ENCODE measurements at places on chromosomes 1 and 21. TPM values are rescaled to one million over a fixed set of nuclear protein-coding genes. Genes with fewer than 3 reads are reported as not detected.

The PGBD5 gene
- 2.4 TPM for total RNA-seq

The NIPAL3 gene
- 9.2 TPM for total RNA-seq

The TMEM240 gene
- 1.0 TPM for total RNA-seq

The SLAMF7 gene
- not detected for total RNA-seq

The C1orf94 gene
- not detected for total RNA-seq

The AQP10 gene
- total RNA-seq: 1.3 TPM

The VHLL gene
- total RNA-seq: not detected

The NDUFV3 gene
- total RNA-seq: 32.5 TPM

GRCh38 chr21:34112316-34113033 is 39.1 kb downstream of the MRPS6 start:
- H3K4me3 ChIP-seq: no peak overlapping the region
- H3K4me1 ChIP-seq: peaks cover 45% of the 10 kb centered on the region
- DNase-seq: no peak

DNA sequence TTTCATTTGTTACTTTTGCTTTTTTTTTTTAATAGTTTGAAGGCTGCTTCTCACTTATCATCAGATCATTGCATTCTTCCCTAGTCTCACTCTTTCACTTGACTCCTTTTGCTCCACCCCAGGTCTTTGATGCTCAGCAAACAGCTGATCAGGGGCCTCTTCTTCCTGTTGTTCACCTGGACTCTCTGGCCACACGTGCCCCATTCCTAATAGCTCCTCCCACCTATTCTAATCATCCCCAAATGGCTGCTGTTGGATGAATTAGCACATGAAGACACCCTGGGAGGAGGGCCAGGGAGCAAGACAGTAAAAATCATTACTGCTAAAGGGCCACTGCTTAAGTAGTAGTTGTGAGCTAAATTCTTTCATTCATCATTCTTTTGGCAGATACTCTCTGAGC is 119.5 kb downstream of the MAB21L3 start:
- H3K4me1 ChIP-seq: no peaks in the 10 kb centered on the region
- no peak overlapping the region for H3K4me3 ChIP-seq
- H3K36me3 ChIP-seq: no peaks in the 10 kb centered on the region
- no peak for DNase-seq
- no peak overlapping the region for H3K27ac ChIP-seq
- H3K27me3 ChIP-seq: no peaks in the 10 kb centered on the region

GRCh38 chr1:110055493-110056284 is 14.8 kb downstream of the ALX3 start:
- no peak overlapping the region for H3K27ac ChIP-seq
- no peaks in the 10 kb centered on the region for H3K27me3 ChIP-seq
- H3K4me1 ChIP-seq: no peaks in the 10 kb centered on the region
- peaks cover 1% of the 10 kb centered on the region for H3K36me3 ChIP-seq
- no peak overlapping the region for H3K4me3 ChIP-seq

DNA sequence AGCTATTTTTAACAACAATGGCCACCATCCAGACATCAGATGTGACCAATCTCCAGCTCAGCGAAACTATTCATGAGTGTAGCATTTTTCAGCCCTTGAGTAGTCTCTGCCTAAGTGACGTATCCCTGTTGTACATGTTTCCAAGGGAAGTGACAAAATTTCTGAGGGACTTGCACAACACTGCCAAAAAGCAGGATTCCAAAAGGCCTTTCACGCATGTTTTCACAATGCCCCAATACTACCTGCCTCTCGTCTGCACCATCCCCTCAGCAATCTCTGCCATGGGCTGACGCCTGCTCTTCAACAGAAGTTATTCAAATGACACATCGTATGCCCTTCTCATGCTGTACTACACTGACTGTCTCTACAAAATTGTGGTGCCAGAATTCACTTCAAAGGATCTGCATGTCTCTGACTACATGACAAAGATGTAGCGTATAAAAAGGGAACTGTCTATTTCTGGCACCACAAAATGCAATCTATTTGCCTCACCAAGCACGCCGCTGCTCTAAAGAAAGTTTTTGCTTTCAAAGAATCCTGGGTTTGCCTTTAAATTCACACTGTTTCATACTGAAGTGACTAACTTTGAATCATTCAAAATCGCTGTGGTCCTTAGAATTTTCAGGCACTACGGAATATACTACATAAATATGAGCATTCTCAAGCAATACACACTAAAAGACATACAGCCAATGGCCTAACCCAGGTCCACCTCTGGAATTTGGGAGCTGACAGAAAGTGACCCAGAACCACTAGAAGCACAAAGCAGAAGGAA is 32.9 kb downstream of the JAK1 start:
- H3K27ac ChIP-seq: peak overlapping the region; percentile 42
- H3K36me3 ChIP-seq: no peaks in the 10 kb centered on the region
- DNase-seq: no peak
- H3K27me3 ChIP-seq: no peaks in the 10 kb centered on the region
- no peak overlapping the region for H3K4me3 ChIP-seq

DNA sequence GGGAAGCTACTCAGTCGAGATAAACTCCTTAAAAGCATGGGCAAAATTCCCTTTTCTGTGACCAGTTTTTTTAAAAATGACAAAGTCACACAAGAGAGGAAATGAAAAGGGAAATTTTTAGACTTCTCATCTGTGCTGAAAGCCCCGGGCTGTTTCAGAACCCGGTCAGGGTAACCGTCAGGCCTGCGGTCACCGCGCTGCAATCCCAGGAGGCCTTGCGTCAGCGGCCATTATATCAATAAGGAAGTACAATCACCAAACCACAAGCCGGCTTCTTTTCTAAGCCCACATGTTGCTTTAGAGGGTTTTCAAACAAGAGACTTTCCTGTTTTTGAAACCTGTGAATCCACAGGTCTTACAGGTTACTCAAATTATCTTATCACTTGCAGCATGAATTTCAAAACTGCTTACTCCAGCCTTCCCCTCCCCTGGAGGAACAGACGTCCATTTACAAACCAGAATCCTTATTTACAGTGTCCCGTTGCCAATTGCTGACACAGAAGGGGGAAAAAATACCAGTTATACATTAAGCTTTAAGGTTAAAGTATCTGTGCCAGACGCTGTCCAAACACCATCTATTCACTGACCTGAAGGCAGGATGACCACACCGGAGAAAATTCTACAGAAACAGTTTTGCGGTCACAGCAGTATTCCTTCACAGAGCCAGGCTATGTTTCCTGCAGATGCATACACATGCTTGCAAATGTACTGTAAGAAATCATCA is 165.3 kb downstream of the TOMM20 start:
- H3K4me3 ChIP-seq: peak overlapping the region; percentile 6
- peaks cover 66% of the 10 kb centered on the region for H3K4me1 ChIP-seq
- H3K27me3 ChIP-seq: no peaks in the 10 kb centered on the region
- DNase-seq: peak; percentile 88
- H3K36me3 ChIP-seq: no peaks in the 10 kb centered on the region
- H3K27ac ChIP-seq: peak overlapping the region; percentile 89

DNA sequence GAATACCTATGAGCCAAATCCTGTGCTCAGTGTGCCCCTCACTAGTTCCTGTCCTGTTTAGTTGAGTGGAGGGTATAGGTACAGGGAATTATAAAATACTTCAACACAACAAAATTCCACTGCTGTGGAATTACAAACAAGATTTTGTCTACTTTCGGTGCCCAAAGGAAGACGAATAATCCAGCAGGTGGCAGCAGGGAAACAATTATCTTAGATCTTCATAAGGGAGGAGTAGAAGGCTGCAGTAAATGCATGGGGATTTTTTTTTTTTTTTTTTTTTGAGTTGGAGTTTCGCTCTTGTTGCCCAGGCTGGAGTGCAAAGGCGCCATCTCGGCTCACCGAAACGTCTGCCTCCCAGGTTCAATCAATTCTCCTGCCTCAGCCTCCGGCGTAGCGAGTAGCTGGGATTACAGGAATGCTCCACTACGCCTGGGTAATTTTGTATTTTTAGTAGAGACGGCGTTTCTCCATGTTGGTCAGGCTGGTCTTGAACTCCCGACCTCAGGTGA is 2.0 kb upstream of the PIP5K1A start:
- peak overlapping the region; percentile 34 for H3K4me3 ChIP-seq
- H3K27ac ChIP-seq: peak overlapping the region; percentile 92
- peak; percentile 82 for DNase-seq

- no peak overlapping the region for H3K4me3 ChIP-seq
- no peaks in the 10 kb centered on the region for H3K27me3 ChIP-seq
- no peak overlapping the region for H3K27ac ChIP-seq
- no peaks in the 10 kb centered on the region for H3K36me3 ChIP-seq
- no peak for DNase-seq
Observed at GRCh38 chr1:191065771-191066170, 588.1 kb upstream of the BRINP3 start.

GRCh38 chr1:119276558-119276957 is 92.0 kb upstream of the HAO2 start:
- H3K4me1 ChIP-seq: peaks cover 7% of the 10 kb centered on the region
- H3K4me3 ChIP-seq: no peak overlapping the region
- no peaks in the 10 kb centered on the region for H3K36me3 ChIP-seq

- no peak overlapping the region for H3K27ac ChIP-seq
- H3K4me1 ChIP-seq: no peaks in the 10 kb centered on the region
- no peak overlapping the region for H3K4me3 ChIP-seq
- H3K27me3 ChIP-seq: no peaks in the 10 kb centered on the region
- no peaks in the 10 kb centered on the region for H3K36me3 ChIP-seq
Observed at GRCh38 chr1:9901148-9902059, 8.7 kb downstream of the CTNNBIP1 start.

GRCh38 chr21:15472108-15473040 is 257.4 kb upstream of the USP25 start:
- H3K4me3 ChIP-seq: no peak overlapping the region
- no peaks in the 10 kb centered on the region for H3K4me1 ChIP-seq
- H3K36me3 ChIP-seq: no peaks in the 10 kb centered on the region

DNA sequence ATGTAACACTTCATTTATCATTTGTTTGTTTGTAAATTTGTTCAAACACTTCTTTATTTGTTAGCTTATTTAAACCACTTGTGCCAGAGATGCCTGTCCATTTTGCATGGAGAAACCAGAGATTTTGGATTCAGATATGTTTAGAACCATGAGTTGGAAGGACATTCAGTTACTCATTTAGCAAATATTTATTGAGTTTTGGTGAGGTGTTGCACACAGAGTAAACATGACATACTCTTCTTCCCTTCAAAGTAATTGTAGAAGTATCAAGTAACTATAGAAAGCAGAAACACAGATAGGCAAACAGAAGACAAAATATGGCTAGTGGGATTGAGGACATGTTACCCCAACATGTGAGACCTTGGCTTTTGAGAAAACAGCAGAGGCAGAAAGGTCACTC is 136.8 kb upstream of the USP25 start:
- no peak for DNase-seq
- H3K27ac ChIP-seq: no peak overlapping the region
- H3K36me3 ChIP-seq: no peaks in the 10 kb centered on the region
- peaks cover 8% of the 10 kb centered on the region for H3K4me1 ChIP-seq
- no peak overlapping the region for H3K4me3 ChIP-seq

GRCh38 chr21:28893687-28894086 is 99.0 kb downstream of the LTN1 start:
- H3K36me3 ChIP-seq: no peaks in the 10 kb centered on the region
- H3K4me1 ChIP-seq: no peaks in the 10 kb centered on the region
- no peak overlapping the region for H3K4me3 ChIP-seq
- no peaks in the 10 kb centered on the region for H3K27me3 ChIP-seq
- no peak for DNase-seq
- no peak overlapping the region for H3K27ac ChIP-seq

- peaks cover 5% of the 10 kb centered on the region for H3K36me3 ChIP-seq
- peak overlapping the region; percentile 77 for H3K4me3 ChIP-seq
- H3K27me3 ChIP-seq: no peaks in the 10 kb centered on the region
- DNase-seq: peak; percentile 19
Observed at GRCh38 chr1:39575191-39576015, 1.2 kb downstream of the PABPC4 start.

DNA sequence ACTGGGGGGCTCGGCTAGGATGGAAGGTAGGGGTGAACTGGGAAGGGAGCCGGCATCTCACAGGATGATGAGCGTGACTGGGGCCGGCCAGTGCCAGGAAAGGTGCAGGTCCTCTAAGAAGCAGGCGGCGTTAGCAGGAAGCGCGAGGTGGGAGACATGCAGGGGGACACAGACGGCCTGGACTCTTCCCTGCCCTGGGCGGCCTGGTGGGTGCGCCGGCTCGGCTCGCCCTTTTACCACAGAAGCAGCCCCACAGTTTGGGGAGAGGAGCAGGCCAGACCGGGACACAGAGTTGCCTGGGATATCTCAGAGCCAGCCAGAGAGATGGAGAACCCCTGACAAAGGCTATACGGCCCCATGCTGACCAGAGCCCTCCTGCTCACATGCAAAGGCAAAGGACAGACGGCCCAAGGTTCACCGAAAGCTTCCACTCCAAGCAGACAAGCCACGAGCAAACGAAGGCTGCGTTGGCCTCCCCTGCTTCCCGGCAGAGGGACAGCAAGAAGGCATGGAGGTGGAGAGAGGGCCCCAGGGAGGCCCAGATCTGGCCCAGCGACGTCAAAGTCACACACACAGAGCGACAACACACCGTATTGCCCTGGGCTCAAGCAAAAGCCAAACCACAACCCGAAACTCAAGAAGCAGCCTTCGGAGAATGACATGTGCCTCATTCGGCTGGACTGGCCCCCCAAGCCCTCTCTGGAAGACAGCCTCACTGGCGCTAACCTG is 14.9 kb upstream of the ALDH4A1 start:
- no peak overlapping the region for H3K27ac ChIP-seq
- DNase-seq: no peak
- no peaks in the 10 kb centered on the region for H3K27me3 ChIP-seq

DNA sequence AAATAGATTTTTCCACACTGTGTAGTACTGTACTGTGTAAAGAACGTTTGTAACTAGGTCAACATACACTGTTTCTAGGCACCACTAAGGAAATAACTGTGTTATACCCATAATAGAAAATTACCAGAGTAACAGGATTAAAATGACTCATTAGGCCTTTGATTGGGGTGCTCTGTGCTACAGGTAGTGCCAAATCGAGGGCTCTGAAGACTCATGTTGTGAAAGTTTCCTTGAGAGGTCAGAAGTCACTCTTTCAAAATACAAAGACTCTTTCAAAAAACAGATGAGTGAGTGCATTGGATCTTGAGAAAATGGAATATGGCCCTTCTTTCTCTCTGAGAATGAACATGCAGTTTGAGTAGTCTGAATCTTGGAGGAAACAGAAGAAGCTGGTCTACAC is 143.0 kb downstream of the MRPL39 start:
- H3K27me3 ChIP-seq: no peaks in the 10 kb centered on the region
- H3K27ac ChIP-seq: no peak overlapping the region
- H3K4me3 ChIP-seq: no peak overlapping the region
- no peaks in the 10 kb centered on the region for H3K4me1 ChIP-seq
- DNase-seq: no peak

GRCh38 chr1:21325231-21325718 is 35.0 kb upstream of the ECE1 start:
- H3K4me1 ChIP-seq: peaks cover 52% of the 10 kb centered on the region
- DNase-seq: no peak
- peak overlapping the region; percentile 81 for H3K27ac ChIP-seq
- peaks cover 1% of the 10 kb centered on the region for H3K36me3 ChIP-seq

DNA sequence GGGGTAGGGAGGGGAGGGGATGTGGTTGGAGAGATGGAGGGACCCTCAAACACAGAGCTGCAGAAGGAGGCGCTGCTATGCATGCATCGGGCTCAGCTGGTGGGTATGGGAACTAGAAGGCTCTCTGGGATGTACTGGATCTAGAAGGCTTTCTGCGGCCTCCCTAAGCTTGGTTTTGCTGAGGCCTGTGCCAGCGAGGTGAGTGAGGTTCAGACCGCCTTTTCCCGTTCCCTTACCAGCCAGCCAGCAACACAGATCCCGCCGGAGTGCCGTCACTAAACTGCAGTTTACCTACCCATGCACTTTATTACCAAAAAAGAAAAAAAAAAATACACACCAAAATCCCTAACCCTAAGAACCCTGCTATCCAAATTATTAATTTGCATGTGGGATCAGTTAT is 180.2 kb downstream of the PRDM16 start:
- H3K36me3 ChIP-seq: no peaks in the 10 kb centered on the region
- H3K4me3 ChIP-seq: no peak overlapping the region
- H3K27ac ChIP-seq: no peak overlapping the region

All from Caco-2 (cell line).